ENCODE measurements at places on chromosomes 6 and 20.

DNA sequence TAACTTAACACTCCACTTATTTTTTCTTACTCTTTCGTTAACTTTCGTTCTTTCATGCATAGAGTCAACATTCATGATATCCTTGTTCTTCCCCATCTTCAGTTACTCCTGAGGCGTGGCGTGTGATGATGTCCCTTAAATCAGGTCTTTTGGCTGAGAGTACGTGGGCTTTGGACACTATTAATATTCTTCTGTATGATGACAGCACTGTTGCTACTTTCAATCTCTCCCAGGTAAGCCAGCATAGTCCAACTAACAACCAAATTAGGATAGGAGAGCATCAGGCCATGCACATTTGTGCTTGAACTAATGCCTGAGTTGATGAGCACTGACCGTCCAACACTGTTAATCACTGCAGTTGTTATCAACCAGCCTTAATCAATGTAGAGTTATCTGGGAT is 119.6 kb downstream of the TMEM242 start:
- no peak for DNase-seq

DNA sequence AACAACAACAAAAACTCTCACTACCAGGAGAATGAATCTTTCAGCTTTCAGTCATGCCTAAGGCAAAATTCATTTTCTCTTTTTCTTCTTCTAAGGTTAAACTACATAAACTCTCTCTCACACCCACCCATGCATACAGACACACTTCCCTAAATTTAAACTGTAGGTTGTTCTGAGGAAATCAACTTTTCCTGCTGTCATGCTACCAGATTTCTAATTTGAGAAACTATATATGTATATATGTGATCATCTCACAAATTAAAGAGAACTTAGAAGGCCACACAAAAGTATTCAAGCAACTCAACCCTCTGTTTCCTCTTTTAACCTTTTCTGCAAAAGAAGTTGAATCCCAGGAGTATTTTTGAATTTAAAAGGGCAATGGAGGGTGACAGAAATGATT is 532.5 kb downstream of the KIF16B start:
- DNase-seq = no peak

DNA sequence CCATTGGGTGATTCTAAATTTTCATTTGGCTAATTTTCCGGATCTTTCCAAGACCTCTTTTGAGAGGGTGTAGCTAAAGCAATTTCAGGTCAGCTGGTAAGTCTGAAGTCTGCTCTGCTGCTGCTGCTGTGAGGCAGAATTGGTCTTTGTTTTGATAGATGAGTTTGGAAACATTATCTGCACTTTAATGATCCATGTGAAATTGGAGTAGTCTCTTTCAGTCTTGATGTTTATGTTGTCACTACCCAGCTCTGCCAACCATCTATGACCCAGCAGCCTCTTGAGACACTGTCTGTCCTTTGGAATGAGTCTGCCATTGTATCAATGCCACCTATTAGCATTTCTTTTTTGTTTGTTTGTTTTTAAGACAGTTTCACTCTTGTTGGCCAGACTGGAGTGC is 44.1 kb downstream of the TXNDC5 start:
- no peak for DNase-seq

- DNase-seq = no peak
Observed at GRCh38 chr6:170099387-170099786, 191.5 kb downstream of the DLL1 start.

GRCh38 chr6:41651246-41651961 is 13.1 kb downstream of the MDFI start:
- DNase-seq = no peak

DNA sequence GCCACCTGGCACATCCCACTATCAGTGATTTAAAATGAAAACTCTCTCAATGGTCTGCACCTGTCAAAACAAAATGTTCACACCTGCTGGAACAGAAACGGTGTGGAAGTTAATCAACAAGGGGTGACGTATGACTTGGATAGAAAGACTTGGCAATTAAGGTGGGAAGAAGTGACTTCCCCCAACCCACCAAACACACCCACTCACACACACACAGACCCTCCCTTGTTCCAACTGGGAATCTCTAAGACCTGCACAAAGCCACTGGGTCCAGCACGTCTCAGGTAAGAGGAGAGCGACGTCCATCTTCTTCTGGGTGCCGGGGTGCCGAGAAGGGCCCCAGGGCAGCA is 25.1 kb upstream of the TCFL5 start:
- no peak for DNase-seq

DNA sequence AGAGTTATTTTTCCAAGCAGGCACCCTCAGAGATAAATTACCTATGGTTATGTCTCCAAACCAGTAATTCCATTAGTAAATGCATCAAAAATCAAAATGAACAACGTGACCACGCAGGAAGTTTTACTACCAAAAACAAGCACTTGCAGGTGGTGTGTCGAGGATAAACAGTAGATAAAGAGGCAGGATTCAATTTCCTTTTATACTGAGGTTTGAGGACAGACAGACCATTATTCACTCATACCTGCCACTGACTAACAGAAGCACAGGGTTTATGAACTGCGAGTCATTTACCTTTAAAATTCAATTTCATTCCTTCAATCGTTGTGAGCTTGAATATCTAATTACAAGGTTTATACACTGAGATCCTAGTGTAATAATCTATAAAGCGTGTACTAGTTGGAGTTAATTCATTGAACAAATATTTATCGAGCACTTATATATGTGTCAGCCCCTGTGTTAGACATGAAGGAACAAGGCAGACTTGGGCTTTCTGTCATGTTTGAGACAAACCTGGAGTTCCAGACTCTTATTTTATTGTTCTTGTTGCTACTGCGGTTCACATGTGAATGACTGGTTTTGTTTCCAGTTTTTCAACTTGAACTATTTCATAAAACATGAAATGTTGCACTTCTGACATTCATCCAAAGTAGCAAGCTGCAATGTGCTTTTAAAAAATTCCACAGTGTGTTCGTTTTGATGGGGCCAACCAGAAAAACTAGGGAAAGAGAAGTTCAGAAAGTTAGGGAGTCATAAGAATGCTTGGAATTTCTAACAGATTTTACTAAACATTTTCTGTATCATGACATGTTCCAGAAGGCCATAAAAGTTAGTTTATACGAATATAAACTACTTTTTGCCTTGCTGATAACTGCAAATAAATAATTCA is 205.6 kb downstream of the UST start:
- DNase-seq = no peak

All from activated naive CD4-positive, alpha-beta T cell treated with anti-CD3 and anti-CD28 coated beads, Interleukin-2, amount 50 U/mL, for 16 hours (primary cell).